ENCODE measurements at places on chromosomes 4 and X.
A peak's percentile ranks its signal among the peaks of the same experiment; 100 is the strongest.

- no peak for DNase-seq
Observed at GRCh38 chrX:68048774-68049173, 384.5 kb downstream of the OPHN1 start.

DNA sequence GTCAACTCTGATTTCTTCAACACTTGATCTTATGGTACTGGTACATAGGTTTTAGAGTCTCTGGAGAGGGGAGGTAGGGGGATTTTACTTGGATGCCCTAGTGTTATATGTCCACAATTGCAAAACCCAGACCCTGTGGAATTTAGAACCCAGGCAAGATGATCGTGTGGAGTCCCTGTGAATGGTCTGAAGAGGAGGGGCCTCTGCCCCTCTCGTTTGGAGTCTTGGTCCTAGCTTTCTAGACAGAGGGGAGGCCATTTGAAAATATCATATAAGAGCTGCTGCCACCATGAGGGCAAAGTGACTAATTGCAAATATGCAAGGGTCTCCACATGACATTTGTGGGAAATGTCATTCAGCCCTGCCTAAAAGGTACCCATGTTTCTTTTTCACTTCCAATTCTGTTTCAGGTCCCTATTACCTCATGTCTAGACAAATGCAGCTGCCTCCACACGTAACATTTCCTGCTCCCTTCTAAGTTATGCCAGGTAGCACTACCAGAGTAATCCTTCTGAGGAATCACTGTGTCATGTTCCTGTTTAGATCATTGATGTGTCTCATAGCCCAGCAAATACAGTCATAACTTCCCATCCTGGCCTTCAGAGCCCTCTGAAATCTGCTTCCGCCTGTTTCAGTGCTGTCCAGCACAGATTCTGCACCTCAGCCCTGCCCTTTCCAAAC is 126.8 kb downstream of the KLHL8 start:
- peak; percentile 20 for DNase-seq

GRCh38 chrX:17740137-17741122 is 3.1 kb downstream of the SCML1 start:
- no peak for DNase-seq

DNA sequence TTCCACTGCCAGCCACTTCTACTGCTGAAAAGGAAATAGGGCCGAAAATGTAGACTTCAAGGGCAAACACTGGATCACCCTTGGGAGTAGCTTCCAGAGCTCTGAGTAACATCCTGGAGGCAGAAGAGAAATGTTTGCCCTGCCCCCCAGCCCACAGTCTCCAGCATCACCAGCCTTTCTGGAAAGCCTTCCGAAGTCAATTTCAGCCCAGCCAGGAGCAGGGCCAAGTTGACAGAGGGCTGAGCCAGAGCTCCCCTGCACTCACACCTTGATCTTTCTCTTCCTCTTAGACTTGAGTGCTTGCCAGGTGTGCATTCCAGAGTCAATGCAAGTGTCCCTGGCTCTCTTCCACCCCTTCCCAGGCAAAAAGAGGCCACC is 35.2 kb downstream of the SLC25A5 start:
- DNase-seq = no peak

DNA sequence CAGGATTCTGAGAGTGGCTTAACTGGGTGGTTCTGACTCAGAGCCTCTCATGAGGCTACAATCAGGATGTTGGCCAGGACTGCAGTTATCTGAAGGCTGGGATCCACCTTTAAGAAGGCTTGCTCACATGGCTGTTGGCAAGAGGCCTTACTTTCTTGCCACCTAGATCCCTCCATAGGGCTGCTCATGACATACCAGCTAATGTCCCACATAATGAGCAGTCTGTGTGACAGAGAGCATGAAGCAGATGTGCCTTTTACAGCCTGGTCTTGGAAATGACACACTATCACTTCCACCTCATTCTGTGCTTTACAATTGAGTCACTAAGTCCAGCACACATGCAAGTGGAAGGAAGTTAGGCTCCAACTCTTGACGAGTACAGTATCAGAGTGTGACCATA is 4.3 kb upstream of the RBM3 start:
- no peak for DNase-seq

- no peak for DNase-seq
Observed at GRCh38 chr4:52201715-52202114, 150.6 kb downstream of the SPATA18 start.

GRCh38 chr4:125283707-125284279 is 31.0 kb upstream of the FAT4 start:
- no peak for DNase-seq

GRCh38 chr4:120053911-120054310 is 12.7 kb downstream of the MAD2L1 start:
- no peak for DNase-seq

- DNase-seq = no peak
Observed at GRCh38 chr4:40327340-40327739, 7.8 kb upstream of the CHRNA9 start.

DNA sequence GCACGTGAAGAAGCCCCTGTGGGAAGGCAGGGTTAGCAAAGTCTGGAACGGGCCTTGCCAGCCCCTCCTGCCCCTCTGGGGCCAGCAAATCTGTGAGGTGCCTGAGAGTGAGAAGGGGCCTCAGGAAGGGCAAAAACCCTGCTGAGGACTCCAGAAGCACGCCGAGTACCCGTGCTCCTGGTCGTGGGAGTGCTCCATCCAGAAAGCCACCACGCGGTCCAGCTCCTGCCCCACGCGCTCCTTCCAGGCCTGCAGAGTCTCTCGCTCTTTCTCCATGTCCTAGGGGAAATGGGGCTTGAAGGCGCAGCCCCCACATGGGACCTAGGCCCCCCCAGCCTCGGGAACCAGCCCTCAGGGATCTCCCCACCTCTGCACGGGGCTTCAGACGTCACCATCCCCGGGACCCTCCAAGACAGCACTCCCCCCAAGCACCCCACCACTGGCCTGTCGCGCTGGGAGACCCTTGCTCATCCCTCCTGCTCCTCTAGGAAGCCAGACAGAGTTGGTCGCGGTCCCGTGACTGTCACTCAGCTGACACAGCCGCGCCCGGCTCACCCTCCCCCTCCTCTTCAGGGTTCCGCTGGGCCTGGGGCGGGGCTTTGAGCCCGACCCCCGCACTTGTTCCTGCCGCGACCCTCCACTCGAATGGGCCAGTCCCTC is at the start of gene RENBP:
RENBP (minus strand) TSS at position 504 of the 660 bp plus-strand sequence; CDS start at position 471, 33 bp downstream.
- DNase-seq = peak; percentile 20

Measured in NCI-H187 (cell line).